ENCODE measurements at places on chromosomes 16 and 17.

DNA sequence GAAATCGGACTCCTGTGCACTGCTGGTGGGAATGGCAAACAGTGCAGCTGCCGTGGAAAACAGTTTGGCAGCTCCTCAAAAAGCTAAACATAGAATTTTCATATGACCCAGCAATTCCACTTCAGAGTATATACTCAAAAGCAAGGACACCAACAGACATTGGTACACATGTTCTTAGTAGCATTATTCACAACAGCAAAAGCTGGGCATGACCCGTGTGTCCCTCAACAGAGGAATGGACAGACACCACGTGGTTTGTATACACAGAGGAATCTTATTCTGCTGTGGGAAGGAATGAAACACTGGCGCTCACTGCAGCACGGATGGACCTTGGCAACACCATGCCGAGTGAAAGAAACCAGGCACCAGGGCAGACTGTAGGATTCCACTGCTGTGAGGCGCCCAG lies 16.0 kb downstream of the NPTX1 start:
- no peak for DNase-seq

DNA sequence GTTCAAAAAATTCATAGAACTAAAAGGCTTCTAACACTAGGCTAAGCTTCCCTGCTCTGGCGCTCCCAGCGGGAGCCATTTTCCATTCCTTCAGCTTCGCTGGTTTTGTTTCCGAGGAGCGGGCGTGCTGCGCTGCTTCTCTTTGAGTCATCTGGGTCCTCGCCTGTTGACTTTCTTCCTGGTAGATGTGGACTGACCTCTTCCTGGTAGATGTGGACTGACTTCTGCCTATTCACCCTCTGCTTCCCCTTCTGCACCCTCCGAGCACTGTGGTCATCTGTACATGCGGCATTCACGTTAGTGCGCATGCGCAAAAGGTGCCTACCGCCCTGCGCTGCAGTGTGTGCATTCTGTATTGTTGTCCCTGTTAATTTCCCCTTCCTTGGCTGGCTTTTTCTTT lies 40.8 kb upstream of the SEC14L1 start:
- no peak for DNase-seq

- DNase-seq: peak; percentile 74
Measured at GRCh38 chr17:59856859-59857794, 35.6 kb downstream of the TUBD1 start.

GRCh38 chr17:17382065-17382459 lies 78.9 kb downstream of the NT5M start:
- DNase-seq: no peak

DNA sequence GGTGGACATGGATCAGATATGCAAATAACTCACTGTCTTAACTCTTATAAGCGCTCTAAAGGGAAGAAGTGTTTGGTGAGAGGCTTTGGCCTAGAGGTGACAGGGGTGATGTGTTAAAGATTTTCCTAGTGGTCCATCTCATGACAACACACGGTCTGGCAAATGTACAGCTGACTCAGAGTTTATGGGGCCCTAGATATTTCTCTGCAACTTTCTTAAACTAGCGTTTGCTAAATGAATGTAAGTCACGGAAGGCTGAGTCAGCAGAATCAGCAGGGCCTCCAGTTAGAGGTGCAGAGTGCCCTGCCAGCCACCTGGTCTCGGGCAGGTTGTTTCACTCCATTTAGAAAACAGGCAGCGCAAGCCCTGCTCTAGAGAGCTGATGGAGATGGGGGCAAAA lies 40.1 kb downstream of the CLEC16A start:
- no peak for DNase-seq

DNA sequence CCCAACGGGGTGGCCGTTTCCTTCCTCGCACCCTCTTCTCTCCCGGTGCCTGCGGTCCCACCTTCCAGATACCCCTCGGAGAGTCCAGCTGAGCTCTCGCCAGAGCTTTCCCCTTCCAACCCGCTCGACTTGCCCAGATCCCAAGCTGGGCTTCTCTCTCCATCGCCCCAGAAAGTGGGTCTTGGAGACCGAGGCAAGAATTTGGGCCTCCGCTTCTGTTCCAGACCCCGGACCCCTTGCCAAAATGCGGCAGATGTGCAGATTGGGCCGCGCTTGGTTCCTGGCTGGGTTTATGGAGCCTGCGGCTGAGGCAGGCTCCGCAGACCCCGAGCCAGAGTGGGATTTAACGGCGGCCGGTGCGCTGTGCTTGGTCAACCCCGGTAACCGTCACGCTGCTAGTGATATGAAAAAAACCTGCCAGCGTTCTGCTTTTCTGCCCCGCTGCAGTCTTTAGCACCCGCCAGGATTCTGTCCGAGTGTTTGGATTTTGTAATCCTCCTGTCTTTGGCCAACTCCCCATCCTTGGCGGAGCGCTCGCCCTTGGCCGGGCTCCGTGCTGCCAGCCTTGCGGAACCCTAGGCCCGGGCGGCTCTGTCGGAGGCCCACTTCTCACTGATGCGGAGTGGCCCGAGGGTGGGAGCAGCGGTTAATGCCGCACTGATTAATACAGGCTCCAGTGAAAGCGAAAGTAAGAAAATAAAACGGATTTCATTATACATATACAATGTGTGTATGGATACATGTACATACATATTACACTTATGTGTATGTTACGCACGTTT lies 754 bp upstream of the SLFN11 start:
- DNase-seq: no peak

GRCh38 chr17:49777563-49777962 lies 10.9 kb upstream of the KAT7 start:
- no peak for DNase-seq

GRCh38 chr16:20289571-20289970 lies 37.7 kb downstream of the GP2 start:
- DNase-seq: no peak

GRCh38 chr17:38460082-38460715 lies 31.9 kb downstream of the ARHGAP23 start:
- DNase-seq: no peak

DNA sequence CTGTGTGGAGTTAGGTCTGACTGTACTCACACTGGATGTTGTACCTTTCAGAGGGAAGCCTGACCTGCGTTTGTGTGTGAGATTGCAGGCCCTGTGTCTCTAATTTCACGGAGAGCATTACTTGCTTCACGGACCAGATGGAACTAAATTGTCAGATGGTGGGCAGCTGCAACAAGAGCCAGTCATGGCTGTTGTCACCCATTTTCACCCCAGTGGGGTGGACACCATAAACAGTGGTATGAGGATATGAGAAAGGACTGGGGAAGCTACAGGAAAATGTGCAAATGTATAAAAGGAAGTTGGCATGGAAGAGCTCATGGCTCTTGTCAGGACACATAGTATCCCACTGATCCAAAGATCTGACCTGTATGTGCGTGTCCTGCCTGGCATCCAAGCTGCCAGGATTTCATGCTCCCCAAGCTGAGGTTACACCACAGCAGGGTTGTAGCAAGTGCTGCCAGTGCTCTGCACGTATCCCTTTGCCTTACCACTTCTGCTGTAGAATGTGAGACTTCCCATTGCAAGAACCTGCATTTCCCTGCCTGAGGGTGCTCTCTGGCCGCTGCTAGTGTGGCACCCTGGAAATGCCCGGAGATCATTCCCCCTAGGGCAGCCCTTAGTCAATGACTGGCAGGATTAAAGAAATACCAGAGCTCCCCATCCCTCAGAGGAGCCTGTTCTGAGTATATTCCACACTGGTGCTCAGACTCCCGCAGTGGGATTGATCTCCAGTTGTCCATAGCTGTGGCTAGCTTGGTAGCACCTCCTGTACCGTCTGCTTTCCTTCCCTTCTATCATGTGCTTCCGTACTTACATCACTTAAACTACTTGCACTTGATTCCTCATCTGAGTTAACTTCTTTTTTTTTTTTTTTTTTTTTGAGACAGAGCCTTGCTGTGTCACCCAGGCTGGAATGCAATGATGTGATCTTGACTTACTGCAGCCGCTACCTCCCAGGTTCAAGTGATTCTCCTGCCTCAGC lies 70.4 kb upstream of the TANC2 start:
- DNase-seq: no peak
